ENCODE measurements at places on chromosomes 6 and 20.
A peak's percentile ranks its signal among the peaks of the same experiment; 100 is the strongest.

DNA sequence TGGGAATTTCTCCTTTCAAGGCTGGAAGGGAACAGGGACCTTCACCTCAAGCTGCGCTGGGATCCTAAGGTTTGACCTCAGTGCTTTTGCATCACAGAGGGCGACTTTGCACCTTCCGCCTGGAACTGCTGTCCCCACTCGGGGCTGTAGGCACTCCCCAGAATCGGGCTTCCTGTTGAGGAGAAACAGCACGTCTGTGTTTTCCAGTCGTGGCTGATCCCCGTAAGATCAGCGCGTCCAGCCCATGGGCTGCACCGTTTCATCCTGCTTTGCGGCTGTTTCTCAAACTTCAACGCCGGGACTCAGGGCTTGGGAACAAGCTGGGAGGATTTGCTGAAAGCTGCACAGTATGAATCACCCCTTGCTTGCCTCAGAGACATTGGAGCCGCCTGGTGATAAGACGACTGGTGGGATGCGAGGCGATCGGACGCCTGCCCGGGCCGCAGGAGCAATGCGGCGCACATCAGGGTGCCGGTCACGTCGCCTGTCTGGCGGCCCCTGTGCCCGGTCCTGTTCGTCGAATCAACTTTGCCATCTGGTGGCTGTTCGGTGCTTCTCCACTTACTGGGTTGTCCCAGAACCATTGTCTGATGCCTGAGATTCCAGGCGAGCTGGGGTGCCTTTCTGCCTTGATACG lies 53.6 kb upstream of the FRMD1 start:
- peak; percentile 81 for DNase-seq

GRCh38 chr6:13027207-13027606 lies 301.1 kb downstream of the TBC1D7 start:
- DNase-seq: no peak

DNA sequence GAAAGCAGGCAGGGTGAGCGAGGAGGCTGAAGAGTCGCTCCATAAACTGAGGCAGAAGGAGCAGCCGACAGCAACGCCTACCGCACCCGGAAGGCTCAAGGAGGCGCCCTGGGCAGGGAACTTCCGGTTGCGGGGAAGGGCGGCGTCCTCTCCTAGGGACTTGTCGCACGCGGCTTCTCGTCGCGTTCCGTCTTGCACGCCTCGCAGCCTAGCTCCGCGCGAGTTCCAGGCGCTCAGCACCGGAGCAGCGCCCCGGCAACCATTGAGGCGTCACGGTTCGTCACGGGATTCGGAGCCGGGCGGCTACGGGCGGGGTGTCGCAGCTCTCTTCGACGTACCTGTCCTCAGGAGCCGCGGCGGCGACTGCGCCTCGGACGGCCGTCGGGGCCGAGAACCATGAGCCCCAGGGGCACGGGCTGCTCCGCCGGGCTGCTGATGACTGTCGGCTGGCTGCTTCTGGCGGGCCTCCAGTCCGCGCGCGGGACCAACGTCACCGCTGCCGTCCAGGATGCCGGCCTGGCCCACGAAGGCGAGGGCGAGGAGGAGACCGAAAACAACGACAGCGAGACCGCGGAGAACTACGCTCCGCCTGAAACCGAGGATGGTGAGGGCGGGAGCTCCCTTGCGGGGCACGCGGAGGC lies at the start of gene SPACA1:
TSS of gene SPACA1 (plus strand) at position 332 of the 641 bp plus-strand sequence. CDS start at position 397, 65 bp downstream.
- DNase-seq: no peak

DNA sequence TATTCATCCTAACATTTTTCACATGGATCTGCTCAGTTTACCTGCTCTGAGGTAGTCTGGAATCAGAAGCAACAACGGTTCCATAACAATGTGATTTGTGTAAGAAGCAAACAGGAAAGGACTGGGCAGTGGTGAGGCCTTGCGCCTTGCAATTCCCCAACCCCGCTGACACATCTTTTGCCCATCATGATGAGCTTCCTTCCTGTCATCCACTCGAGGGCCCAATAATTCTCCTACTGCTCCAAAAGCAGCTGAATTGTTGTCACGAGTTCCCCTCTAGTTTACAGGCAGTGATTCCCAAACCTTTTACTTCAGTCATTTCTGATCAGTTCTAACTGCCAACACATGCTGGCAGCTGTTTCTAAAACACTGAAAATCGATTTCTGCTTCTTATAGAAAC lies 22.9 kb downstream of the STX7 start:
- peak; percentile 11 for DNase-seq

DNA sequence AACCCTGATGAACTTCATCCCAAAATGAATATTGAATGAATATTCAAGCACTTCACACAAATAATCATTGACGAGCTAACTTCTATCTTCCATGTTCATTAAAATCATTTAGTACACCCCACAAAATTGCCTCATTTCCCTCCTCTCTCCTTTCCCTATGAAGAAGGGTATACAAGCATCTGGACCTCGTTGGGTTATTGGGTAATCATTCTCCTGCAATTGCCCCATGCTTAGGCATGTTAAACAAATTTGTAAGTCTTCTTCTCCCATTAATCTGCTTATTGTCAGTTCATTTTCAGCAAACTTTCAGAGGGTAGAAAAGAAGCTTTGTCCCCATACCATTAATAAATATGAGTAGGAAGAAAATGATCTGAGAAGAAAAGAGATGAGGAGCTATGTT lies 27.6 kb downstream of the PRKN start:
- no peak for DNase-seq

GRCh38 chr6:72894091-72894490 lies 272.2 kb downstream of the KCNQ5 start:
- no peak for DNase-seq

DNA sequence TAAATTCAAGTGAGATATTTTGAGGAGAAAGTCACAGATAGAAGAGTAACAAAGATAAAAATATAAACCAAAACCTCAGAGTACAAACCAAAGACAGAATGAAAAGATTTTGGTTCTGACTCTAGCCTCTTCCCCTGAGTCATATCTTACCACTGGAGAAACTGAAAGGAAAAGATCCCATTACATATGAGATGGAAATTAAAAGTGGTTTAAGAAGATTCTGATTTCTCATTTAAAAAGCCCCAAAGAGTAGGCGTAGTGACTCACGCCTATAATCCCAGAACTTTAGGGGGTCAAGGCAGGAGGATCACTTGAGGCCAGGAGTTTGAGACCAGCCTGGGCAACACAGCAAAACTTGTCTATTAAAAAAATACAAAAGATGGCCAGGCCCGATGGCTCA lies 30.6 kb downstream of the SPINT4 start:
- DNase-seq: no peak

GRCh38 chr6:42813906-42814444 lies 32.1 kb downstream of the BICRAL start:
- no peak for DNase-seq

DNA sequence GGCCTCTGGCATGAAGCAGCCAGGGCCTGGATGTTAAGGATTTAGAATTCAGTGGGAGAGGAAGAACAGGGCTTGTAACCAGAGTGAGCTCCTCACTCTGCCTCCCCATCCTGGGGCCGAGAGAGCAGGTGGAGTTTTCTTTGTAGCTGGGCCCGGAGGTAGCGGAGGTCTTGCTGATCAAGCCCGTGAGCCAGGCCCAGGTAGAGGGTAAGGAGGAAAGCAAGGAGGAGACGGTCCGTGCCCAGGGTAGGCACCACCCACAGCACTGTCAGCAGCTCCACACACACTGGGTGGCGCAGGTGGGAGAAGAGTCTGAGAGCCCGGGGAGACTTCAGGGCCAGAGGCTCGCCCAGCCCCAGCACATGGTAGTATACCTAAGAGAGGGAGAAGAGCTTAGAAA lies 2.1 kb upstream of the PPP1R18 start:
- no peak for DNase-seq

Measured in midbrain (tissue), 1 donor.